ENCODE measurements at places on chromosomes 11 and 22.

- DNase-seq: no peak
Observed at GRCh38 chr22:36022162-36022561, 6.5 kb downstream of the RBFOX2 start.

DNA sequence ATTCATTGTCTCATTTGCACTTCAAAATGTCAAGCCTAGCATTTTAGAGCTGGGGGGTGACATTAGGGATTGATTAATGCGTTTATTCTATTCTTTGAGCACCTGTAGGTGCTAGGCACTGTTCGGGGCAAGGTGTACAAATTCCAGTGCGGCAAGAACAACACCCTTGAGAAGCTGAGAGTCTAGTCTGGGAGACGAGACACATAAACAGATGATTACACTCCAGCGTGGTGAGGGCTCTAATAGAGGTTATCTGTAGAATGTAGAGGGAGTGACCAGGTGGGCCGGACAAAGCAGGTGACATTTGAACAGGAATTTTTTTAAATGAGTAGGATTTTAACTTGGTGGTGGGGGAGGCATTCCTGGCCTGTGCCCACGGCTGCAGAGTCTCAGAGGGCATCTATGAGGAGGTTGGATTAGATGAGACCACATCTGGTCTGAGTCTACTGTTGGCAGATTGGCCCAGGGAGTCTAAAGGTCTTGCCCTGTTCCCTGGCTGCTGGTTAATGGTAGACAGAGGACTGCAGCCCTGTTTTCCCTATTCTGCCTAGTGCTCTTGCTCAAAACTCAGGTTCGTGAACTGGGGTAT is 970 bp downstream of the CAT start:
- no peak for DNase-seq

GRCh38 chr11:75214411-75214821 is 26.2 kb upstream of the TPBGL start:
- peak; percentile 48 for DNase-seq

- no peak for DNase-seq
Observed at GRCh38 chr11:40291329-40291728, 1168.1 kb downstream of the LRRC4C start.

DNA sequence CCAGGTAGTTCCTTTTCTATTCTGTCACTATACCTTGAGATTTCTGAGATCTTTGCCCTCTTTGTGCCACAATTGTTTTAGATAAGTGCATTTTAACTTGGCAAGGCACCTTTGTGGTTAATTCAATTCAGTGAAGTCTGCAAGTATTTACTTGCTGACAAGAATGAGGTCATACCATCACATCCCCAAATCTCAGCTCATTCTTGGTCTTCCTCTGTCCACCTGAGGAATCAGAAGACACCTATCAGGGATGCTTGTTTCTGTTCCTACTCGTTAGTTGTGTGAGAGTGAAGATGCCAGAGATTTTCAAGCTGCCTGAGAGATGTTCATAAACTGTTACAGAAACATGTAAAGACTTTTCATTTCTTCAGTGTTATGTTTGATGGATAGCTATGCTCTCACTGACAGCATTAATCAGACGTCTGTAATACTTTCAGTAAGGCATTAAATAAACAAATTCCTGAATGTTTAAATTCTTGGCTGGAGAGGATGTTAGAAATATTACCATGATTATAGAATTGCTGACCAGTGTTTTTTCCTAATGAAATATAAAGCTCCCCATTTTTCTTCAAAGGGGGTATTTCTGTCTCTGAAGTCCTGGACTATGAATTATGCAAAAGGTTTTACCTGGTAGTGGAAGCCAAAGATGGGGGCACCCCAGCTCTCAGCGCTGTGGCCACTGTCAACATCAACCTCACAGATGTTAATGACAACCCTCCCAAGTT is 135.0 kb upstream of the MTNR1B start:
- no peak for DNase-seq

- DNase-seq: no peak
Observed at GRCh38 chr22:24420072-24420976, 7.1 kb upstream of the ADORA2A start.

GRCh38 chr22:17258015-17258787 is 39.0 kb upstream of the ADA2 start:
- peak; percentile 50 for DNase-seq

DNA sequence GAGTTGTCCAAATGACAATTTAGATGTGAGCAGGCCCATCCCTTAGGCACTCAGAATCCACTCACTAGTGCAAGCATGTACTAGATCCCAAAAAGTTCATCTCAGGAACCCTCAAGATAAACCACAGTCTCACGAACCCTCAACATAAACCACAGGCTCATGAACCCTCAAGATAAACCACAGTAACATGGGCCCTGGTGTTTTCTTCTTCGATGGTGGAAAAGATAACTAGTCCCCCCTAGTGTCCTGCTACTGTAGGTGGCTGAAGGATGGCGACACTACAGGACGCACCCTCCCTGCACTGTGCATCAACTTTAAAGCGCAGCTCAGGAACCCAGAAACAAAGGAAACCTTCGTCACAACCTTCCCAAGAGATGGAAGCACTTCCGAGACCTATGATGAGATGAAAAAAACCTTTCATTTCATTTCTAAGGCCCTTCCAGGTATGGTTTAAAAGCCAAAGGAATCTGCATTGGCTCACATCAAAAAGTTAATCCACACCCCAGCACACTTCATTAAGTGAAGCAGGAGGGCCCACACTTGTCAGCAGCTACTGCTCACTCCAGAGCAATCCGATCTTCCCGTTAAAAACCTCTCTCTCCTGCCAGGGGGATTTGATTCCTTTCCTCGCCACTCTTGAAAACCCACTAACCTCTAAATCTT is 2.4 kb downstream of the LARGE1 start:
- no peak for DNase-seq

- DNase-seq: no peak
Observed at GRCh38 chr22:27456696-27457503, 344.7 kb downstream of the MN1 start.

- no peak for DNase-seq
Observed at GRCh38 chr11:73988227-73988626, 5.6 kb upstream of the UCP2 start.

- no peak for DNase-seq
Observed at GRCh38 chr22:23274146-23274526, 93.8 kb downstream of the BCR start.

- no peak for DNase-seq
Observed at GRCh38 chr22:22954656-22955055, 67.0 kb downstream of the IGLL5 start.

DNA sequence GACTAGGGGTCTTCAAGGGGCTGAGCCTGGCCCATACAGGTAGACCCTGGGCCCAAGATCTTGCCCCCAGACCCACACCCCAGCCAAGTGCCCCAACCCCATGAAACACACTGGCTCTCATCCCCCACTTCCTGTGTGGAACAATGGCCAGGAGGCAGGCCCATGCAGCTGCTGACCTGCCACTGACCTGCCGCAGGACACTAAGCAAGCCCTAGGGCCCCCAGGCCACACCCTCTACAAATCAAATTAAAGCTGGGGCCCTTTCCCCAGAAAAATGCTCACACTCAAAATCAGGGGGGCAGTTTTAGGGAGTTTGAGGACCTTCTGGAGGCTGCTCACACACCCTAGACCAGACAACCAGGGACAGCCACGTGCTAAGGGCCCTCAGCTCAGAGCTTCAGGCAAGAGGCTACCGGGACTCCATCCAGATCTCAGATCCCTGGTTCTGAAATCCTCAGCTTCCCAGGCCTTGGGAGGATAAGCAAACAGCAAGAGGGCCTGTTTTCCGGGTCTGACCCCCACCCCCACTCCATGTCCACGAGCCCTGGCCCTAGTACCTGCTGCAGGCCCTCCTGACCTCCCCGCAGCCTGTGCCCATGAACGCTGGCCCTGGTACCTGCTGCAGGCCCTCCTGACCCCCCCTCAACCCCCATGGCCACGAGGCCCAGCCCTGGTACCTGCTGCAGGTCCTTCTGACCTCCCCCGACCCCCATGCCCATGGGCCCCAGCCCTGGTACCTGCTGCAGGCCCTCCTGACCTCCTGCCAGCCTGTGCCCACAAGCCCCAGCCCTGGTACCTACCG is 10.0 kb downstream of the CARD10 start:
- no peak for DNase-seq

DNA sequence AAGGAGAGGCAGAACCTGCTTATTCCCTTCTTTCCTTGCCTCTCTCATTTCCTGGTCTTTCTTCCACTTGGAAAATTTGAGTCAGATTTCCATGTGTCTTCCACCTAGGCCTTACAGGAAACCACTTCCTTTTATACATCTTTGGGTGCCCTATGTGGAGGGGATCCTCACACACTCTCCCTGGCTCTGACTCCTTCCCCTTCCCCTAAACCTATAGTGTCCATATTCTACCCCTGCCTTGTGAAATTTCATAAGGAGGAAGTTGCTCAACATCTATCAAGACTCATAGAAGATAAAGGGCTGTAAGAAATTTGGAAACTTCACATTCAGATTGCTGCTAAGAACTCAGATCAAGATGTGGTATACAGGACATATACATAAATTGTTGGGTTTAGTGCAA is 20.4 kb downstream of the TUG1 start:
- DNase-seq: no peak

DNA sequence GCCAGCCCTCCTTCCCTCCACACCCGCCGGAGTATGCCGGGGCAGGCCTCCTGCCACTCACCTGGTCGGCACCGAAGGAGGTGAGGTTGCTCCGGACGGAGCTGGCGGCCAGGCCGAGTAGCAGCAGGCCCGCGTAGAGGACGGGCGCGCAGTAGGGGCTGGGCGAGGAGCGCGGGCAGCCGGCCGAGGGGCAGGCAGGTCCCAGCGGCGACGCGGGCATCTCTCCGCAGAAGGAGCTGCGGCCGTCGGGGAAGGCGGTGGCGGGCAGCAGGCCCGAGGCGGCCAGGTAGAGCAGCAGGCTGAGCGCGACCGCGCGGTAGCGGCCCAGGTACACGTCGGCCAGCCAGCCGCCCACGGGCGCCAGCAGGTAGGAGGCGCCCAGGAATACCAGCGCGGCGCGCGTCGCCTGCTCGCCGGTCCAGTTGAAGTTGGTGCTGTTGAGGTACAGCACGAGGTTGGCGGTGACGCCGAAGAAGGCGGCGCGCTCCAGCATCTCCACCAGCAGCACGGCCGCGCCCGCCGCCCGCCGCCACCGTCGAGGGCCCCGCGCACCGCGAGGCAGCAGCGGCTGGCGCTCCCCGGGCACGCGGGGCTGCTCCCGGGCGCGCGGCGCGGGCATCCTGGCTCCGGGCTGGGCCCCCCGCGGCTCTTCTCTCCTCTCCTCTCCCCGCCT is 907 bp downstream of the SLC15A3 start:
- no peak for DNase-seq

GRCh38 chr11:126362879-126363655 is 7.6 kb downstream of the ST3GAL4 start:
- DNase-seq: no peak

DNA sequence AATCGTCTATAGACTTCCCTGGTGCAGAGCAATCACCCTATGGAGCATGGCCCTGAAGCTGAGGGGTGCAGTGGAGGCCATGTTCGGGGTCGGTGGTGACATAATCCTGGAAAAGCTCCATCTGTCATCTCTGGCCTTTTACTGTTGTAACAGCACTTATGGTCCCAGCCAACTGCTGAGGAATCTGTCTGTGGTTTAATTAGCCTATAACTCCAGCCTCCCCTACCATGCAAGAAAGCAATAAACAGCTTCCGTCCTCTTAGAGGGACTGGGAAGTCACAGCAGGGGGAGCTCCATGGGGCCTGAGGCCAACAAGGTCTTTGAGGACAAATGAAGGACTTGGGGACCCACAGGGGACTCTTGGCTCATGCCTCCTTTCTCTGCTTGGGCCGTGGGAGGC is 159.1 kb upstream of the NECTIN1 start:
- no peak for DNase-seq

- no peak for DNase-seq
Observed at GRCh38 chr22:50343541-50343935, 411 bp downstream of the PPP6R2 start.

GRCh38 chr11:117882311-117882905 is 6.0 kb upstream of the FXYD6 start:
- no peak for DNase-seq

GRCh38 chr11:43690929-43691725 is 10.6 kb downstream of the HSD17B12 start:
- no peak for DNase-seq

- no peak for DNase-seq
Observed at GRCh38 chr11:80167766-80168165, 726.9 kb upstream of the TENM4 start.

GRCh38 chr11:11291041-11292015 is 61.7 kb downstream of the CSNK2A3 start:
- DNase-seq: no peak

- DNase-seq: no peak
Observed at GRCh38 chr11:130560000-130560780, 111.7 kb downstream of the ADAMTS15 start.

GRCh38 chr11:22558664-22559063 is 67.0 kb downstream of the FANCF start:
- DNase-seq: no peak

DNA sequence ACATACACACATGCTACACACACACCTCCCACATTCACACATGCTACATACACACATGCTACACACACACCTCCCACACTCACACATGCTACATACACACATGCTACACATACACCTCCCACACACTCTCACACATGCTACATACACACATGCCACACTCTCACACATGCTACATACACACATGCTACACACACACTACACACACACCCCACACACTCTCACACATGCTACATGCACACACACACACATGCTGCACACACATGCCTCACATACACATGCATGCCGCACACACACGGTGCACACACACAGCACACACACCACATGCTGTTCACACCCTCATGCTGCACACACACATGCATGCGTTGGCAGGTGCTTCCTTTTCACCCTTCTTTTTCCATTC is 495.4 kb downstream of the NTM start:
- no peak for DNase-seq

DNA sequence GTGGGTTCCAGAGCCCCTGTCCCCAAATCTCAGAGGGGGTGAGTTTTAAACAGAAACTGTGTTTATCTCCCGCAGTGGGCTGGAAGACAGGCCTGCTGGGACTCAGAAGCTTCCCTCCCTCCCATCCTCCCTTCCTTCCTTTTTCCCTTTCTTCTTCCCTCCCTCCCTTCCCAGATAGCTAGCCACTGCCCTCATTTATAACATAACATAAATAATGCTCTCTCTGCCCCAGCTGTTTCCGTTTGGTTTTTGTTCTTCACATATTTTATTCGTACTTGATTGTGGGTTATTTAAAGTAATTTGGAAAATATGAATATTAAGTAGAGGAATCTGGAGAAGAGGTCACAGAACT is 140.9 kb downstream of the TEAD1 start:
- no peak for DNase-seq

GRCh38 chr22:27122574-27122973 is 465.2 kb downstream of the MIAT start:
- DNase-seq: no peak

GRCh38 chr11:64900263-64900678 is 16.7 kb downstream of the ATG2A start:
- peak; percentile 59 for DNase-seq

GRCh38 chr11:77195071-77195755 is 67.2 kb downstream of the MYO7A start:
- no peak for DNase-seq

DNA sequence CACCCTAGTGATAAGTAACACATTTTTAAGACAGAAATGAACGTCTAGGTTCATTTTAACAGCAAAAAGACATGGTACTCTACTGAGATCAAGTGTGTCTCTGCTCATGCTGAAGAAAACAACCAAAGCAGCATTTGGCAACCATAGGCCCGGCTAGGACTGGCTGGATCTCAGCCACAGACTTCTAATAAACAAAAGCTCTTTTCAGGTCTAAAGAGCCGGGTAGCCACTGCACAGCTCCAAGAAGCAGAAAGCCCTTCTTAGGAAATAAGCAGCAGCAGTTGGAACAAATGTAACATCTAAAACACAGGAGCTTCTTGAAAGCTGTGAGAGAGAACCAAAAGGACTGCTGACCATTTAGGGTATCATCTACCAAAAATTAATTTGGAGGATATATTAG is 37.6 kb downstream of the PITPNB start:
- DNase-seq: no peak
